ENCODE measurements at places on chromosomes 6 and 20. TPM values are rescaled to one million over a fixed set of nuclear protein-coding genes. Genes with fewer than 3 reads are reported as not detected.

The SCUBE3 gene
- polyA plus RNA-seq = 0.03 TPM

The RAD21L1 gene
- not detected for polyA plus RNA-seq

DNA sequence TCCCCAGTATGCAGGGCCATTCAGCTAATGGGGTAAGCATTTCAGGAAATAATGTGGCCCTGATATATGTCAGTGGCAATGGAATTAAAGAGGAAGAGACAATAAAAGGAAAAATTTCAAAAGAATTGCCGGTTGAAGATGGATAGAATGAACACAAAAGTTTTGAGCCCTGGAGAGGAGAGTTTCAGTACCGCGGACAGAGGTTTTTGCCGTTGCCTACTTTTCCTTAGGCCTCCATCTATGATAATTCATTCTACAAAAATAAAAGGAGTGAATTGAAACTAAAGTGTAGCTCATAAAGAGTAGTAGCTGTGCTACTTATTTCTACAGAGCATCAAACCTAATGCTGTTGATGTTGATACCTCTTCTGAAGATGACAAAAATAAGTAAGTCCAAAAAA, 140.7 kb downstream of the RNASET2 start:
- DNase-seq = no peak

The MYCT1 gene
- not detected for polyA plus RNA-seq

GRCh38 chr6:55778705-55779104, 96.7 kb downstream of the BMP5 start:
- DNase-seq = no peak

The PRICKLE4 gene
- not detected for polyA plus RNA-seq

DNA sequence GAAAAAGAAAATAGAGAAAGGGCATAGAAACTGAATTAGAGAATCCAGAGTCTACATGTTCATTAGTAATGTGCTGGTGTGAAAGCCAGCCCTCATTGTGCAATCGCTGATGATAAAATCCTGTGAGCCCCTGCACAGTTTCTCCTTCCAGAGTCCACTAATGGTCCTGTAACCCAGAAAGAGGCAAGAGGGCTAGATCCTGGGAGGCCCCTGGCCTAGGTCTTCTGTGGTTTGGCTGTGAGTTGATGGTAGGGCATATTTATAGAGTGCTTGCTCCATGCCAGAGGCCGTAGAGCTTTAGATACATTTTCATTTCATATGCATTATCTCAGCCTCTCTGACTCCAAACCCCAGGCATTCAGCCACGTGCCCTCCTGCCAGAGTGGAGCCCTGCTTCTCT, 94.9 kb upstream of the MTHFD1L start:
- no peak for DNase-seq

- DNase-seq = no peak
Observed at GRCh38 chr6:63862486-63863198, 227.0 kb downstream of the PHF3 start.

The LHFPL5 gene
- not detected for polyA plus RNA-seq

The SLC17A3 gene
- polyA plus RNA-seq = not detected

- no peak for DNase-seq
Observed at GRCh38 chr20:55919319-55919718, 86.0 kb downstream of the CBLN4 start.

DNA sequence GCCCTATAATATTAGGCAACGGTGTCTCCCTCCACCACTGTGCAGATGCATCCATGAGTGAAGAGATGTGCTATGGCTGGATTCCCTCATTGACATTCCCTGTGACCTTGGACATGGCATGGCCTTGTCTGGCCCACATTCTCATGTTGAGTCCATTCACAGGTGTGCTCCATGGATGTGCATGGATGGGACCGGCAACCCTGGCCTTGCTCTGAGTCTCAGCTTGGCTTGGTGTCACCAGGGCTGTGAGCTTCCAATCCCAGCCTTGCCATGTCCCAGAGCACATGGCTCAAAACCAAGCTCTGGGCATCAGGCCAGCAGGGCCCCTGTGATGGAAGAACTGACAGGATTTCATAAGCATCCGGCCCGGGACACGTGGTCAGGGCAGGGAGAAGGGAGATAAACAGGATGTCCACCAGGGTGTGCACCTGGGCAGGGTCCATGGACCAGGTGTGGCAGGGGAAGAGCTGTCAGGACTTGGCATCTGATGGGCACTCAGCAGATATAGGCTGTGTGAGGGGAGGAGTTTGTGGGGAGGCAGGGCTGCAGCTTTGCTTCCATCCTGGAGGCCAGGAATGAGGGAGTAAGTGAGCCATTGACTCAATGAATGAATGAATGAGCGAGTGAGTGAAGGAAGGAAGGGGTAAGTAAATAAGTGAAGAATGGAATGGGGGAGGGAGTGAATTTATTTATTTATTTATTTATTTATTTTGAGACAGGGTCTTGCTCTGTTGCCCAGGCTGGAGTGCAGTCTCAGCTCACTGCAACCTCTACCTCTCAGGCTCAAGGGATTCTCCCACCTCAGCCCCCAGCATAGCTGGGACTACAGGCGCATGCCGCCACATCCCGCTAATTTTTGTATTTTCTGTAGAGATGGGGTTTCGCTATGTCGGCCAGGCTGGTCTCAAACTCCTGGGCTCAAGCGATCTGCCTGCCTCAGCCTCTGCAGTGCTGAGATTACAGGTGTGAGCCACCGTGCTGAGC, 15.7 kb downstream of the NRSN2 start:
- no peak for DNase-seq

Data from CD4-positive, alpha-beta memory T cell (primary cell).